ENCODE measurements at places on chromosomes 5 and 9.

DNA sequence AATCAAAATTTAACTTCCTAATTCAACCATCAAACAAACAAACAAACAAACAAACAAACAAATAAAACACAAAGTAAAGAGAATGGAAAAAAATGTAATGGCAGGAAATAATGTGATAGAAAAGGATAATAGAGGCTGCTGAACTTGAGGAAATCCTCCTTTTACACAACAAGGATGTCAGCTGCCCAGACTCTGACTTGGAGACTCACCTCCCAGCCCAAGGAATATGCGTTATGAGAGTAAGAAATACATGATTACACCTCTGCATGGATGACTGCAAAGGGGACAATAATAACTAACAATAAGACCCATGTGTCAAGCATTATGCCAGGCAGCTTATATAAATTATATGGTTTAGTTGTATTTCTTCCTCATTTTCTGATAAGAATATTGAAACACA, 46.6 kb upstream of the JAK2 start:
- DNase-seq: no peak

GRCh38 chr9:4430432-4431261, 59.6 kb upstream of the SLC1A1 start:
- DNase-seq: no peak

GRCh38 chr5:113150221-113150620, 173.6 kb downstream of the DCP2 start:
- no peak for DNase-seq

- no peak for DNase-seq
These were observed 232.1 kb upstream of the PCSK5 start for GRCh38 chr9:75658301-75658905.

- no peak for DNase-seq
These were observed 338.2 kb upstream of the WWC1 start for GRCh38 chr5:167953151-167953798.

GRCh38 chr5:74138721-74139120, 501.8 kb downstream of the ENC1 start:
- DNase-seq: no peak

DNA sequence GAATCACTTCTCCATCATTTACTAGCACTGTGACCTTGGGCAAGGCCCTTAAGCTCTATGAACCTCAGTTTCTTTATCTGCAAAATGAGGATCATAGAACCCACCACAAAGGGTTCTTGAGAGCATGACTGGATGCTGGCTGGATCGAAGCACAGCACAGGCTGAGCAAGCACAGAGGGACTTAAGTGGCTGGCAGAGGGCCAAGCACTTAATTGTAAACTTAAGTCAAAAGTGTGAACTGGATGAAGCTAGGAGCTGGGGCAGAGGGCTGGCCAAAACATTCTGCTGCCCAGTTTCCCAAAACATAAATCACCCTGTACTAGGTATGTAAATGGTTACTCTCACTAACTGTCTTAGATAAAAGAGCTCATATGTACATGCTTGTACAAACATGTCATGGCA, 112.3 kb upstream of the WWC1 start:
- no peak for DNase-seq
